NCI-H1930 (cell line): ENCODE measurements at places on chromosomes 11 and 22.
A peak's percentile ranks its signal among the peaks of the same experiment; 100 is the strongest.

- no peak for DNase-seq
These were observed 1404.8 kb downstream of the LRRC4C start for GRCh38 chr11:40054631-40055030.

GRCh38 chr22:28112548-28113043 is 193.5 kb upstream of the PITPNB start:
- DNase-seq: no peak

- no peak for DNase-seq
These were observed 93.8 kb downstream of the ETS1 start for GRCh38 chr11:128493570-128493965.

GRCh38 chr11:119367661-119368120 is 13.8 kb downstream of the USP2 start:
- no peak for DNase-seq

DNA sequence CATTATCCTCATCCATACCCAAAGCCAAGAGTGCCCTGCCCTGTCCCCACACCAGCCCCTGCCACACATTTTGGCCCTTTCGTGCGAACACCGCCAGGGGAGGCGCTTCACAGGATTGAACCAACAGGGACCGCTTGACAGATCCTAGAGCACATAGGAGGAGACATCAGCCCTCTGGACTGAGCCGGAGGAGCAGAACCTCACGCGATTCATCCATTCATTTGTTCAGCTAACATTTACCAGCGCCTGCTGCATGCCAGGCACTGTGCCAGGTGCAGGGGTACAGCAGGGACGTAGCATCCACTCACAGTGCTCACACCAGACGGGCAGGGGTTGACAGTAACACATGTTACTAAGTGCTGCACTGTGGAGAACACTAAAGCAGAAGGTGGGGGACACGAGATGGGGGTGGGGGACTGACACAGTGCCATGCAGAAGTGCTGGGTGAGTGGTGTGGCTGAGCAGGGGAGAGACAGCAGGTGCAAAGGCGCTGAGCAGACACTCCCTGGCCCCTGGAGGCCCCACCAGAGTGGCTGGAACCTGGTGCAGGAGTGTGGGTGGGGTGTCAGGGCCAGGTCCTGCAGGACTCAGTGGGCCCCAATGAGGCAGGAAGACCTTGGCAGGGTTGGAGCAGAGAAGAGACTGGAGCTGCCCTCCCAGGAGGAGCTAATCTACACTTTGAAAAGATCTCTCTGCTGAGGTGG is 3.4 kb downstream of the GNAZ start:
- no peak for DNase-seq

GRCh38 chr22:23565305-23565914 is 14.7 kb downstream of the IGLL1 start:
- DNase-seq: peak; percentile 7
